CD4-positive, alpha-beta memory T cell (primary cell): ENCODE measurements at places on chromosomes 3 and 15.

DNA sequence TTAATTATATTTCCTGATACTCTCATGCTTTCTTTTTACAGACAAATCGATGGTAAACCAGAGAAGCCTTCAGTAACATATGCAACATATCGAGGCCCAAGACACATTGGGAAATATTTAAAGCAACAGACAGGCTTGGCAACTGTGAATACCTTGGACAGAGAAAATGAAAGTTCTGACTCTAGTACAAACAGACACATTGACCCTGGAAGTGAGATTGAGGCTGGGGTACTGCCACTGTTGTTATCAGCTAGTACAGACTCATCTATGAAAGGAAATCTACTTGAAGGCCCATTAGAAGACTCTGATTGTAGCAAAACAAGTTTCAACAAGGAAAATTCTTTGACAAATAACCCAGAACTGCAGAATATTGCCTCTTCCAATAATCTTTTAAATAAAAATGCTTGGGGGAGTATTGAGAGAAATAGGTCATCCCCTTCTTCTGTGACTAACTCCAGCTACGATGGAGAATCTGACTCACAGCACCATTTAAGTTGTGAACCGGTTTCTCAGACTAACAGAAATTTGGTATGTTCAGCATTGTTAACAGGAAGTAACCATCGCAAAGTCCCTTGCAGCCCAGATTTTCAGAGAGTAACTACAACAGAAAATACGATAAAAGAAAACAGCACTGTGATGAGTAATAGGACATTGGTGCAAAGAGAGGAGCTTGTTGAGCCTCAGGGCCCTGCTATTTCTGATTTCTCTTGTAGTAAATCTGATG, 50.2 kb downstream of the CRYBG3 start:
- no peaks in the 10 kb centered on the region for H3K36me3 ChIP-seq
- peaks cover 18% of the 10 kb centered on the region for H3K4me1 ChIP-seq
- no peaks in the 10 kb centered on the region for H3K27me3 ChIP-seq
- peak; percentile 32 for DNase-seq
- H3K27ac ChIP-seq = no peak overlapping the region
- H3K4me3 ChIP-seq = no peak overlapping the region

- H3K36me3 ChIP-seq = no peaks in the 10 kb centered on the region
- no peak overlapping the region for H3K4me3 ChIP-seq
- H3K27me3 ChIP-seq = no peaks in the 10 kb centered on the region
- no peak overlapping the region for H3K27ac ChIP-seq
- H3K4me1 ChIP-seq = peaks cover 21% of the 10 kb centered on the region
Observed at GRCh38 chr3:130850843-130851242, 43.0 kb upstream of the ATP2C1 start.

GRCh38 chr15:66405007-66405406, 18.3 kb downstream of the MAP2K1 start:
- H3K27me3 ChIP-seq = no peaks in the 10 kb centered on the region
- no peak overlapping the region for H3K4me3 ChIP-seq
- no peak for DNase-seq
- H3K4me1 ChIP-seq = peaks cover 96% of the 10 kb centered on the region

GRCh38 chr15:63014578-63014977, 28.0 kb upstream of the TPM1 start:
- DNase-seq = no peak
- no peaks in the 10 kb centered on the region for H3K36me3 ChIP-seq
- no peak overlapping the region for H3K4me3 ChIP-seq

DNA sequence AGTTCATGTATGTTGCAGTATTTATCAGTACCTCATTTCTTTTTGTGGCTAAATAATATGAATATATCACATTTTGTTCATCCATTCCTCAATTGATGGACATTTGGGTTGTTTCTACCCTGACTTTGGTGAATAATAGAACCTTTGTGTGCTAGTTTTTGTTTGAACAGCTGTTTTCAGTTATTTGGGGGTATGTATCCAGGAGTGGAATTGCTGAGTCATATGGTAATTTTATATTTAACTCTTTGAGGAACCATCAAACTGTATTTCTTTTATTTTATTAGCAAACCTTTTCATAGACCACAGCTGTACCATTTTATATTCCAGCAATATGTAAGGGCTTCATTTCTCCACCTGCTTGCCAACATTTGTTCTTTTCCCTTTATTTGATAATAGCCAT, 38.4 kb upstream of the RBM5 start:
- no peak overlapping the region for H3K4me3 ChIP-seq
- DNase-seq = no peak
- no peaks in the 10 kb centered on the region for H3K27me3 ChIP-seq
- no peak overlapping the region for H3K27ac ChIP-seq

GRCh38 chr3:23444386-23444785, 241.3 kb downstream of the UBE2E2 start:
- no peaks in the 10 kb centered on the region for H3K27me3 ChIP-seq
- no peak overlapping the region for H3K27ac ChIP-seq
- peaks cover 7% of the 10 kb centered on the region for H3K4me1 ChIP-seq
- H3K4me3 ChIP-seq = no peak overlapping the region

GRCh38 chr3:123909785-123910184, 25.7 kb upstream of the MYLK start:
- no peak overlapping the region for H3K27ac ChIP-seq
- no peak for DNase-seq
- no peaks in the 10 kb centered on the region for H3K36me3 ChIP-seq
- H3K4me3 ChIP-seq = no peak overlapping the region
